ENCODE measurements at places on chromosomes 4 and X. TPM values are rescaled to one million over a fixed set of nuclear protein-coding genes. Genes with fewer than 3 reads are reported as not detected.
A peak's percentile ranks its signal among the peaks of the same experiment; 100 is the strongest.

- peak; percentile 66 for ATAC-seq
These were observed 27.7 kb downstream of the PDGFRA start for GRCh38 chr4:54256491-54257486.

SPANXC gene
- not detected for total RNA-seq

HMX1 gene
- total RNA-seq, result not detected

DNA sequence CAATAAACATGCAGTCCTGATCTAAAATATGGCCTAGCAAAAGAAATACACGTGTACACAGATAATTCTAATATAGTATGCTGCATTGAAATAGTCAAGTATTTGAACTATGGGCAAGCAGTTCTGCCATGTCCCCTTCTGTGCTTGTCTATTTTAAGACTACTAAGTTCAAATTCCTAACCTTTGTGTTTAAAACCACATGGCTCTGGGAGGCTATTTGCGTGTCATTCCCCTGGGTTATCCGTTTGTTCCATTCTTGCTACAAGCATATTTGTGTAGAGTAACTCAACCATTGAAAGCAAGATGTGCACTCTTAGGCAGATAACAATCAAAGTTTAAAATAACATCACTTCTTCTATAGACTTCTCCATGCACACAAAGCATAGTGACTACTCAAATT lies 25.4 kb upstream of the TBC1D1 start:
- no peak for ATAC-seq

GRCh38 chrX:18674417-18674787 lies 2.5 kb upstream of the RS1 start:
- ATAC-seq, result peak; percentile 72

DNA sequence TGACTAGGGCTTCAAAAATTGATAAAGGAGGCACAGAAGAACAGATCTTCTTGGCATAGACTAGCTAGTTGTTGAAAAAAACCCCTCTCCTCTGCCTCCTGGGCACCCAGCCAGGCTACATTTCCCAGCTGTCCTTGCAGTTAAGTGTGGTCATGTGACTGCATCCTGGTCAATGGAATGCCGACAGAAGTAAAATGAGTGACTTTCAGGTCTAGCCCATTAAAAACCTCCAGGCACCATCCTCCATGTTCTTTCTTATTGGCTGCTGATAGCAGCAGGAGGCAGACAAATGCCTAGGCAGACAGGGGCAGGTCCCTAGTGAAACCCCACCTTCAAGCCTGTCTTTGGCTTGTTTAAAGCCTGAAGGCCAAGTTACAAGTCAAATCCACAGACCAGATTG lies 35.3 kb downstream of the ATXN3L start:
- no peak for ATAC-seq

CD40LG gene
- total RNA-seq, result not detected

Measured in motor neuron (in vitro differentiated cells).